ENCODE measurements at places on chromosomes 12 and 14. TPM values are rescaled to one million over a fixed set of nuclear protein-coding genes. Genes with fewer than 3 reads are reported as not detected.

DNA sequence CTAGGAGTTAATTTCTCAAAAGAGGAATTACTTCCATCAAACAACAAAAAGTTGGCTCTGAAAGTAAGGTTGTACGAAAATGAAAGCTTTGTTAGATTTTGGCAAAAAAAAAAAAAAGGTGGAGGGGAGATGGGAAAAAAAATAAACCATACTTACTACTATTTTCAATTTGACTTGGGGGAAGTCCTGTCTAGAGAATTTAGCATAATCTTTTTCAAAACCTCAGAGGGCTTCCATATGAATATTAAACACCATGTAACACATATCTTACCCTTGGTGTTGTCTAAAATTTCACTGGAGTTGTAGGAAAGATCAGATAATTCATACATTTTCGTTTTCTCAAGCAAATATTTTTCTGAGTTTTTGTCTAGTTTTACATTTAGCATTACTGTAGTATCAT is 17.5 kb downstream of the GRIP1 start:
- DNase-seq, result no peak

DNA sequence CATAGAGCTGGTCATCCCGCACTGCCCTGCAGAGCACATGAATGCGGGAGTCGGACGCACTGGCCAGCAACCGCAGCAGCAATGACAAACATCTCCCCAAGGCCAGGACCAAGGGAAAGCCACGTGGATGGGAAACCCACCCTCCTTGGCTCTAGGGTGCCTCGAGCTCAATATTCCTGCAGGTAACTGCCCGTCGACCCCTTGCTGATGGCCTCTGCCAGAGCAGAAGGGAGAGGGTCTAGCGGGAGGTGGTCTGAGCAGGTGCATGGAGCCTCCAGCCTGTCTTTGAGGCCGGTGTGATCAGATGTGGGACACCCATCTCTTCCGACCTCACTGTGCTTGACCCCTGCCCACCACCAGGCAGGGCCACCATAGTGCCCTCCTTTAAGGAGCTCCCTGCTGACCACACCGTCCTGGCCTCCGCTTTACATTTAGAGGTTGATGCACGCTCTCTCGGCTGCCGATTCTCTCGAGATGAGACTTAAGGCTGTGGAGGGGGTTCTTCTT is 89.7 kb downstream of the PIWIL1 start:
- no peak for DNase-seq

- no peak for DNase-seq
Measured at GRCh38 chr14:56555921-56556570, 23.6 kb upstream of the TMEM260 start.

The MDGA2 gene
- not detected for total RNA-seq

The MIA2 gene
- total RNA-seq, result 8.6 TPM
